Chondrocyte (in vitro differentiated cells): ENCODE measurements at places on chromosomes 5 and 9. TPM values are rescaled to one million over a fixed set of nuclear protein-coding genes. Genes with fewer than 3 reads are reported as not detected.

DNA sequence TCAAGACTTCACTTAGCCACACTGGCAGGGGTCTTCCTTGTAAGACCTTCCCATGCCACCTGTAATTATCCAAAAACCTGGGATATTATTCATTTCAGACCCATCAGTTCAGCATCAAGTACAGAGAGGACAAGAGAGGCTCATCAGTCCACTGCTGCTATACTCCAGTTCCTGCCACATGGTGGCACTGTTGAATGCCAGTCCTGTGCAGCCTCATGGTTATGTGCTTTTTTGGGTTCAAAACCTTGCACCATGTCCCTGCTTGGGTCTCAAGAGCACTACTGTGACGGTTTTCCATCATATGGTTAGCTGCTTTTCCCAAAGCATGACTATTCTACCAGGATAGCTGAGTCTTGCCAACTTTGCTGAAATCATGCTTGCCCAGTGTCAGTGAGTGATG lies 8.5 kb downstream of the PTGS1 start:
- DNase-seq: no peak

DNA sequence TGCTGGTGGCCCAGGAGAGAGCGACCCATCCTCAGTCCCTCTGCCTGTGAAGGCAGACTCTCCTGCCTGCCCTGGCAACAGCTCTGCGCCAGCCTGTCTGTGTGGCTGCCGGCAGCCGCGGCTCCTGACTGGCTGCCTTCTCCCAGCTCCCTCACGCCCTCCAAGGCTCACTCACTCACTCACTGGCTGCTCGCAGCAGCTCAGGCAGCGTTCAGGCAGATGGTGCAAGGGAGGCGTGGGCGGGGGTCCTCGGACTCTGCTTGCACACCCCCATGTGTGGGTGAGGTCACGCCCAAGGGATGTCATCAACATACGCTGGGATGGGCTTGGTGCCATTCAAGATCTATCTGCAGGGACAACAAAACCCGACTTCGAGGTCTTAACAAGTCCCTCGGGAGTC lies 66.7 kb downstream of the DAB2IP start:
- DNase-seq: no peak

- DNase-seq: no peak
Measured at GRCh38 chr9:98456156-98456613, 200.7 kb upstream of the TBC1D2 start.

Gene PCDHAC2
- total RNA-seq: 4.9 to 7.1 TPM (median 6.7 TPM) in 3 replicates
